ENCODE measurements at places on chromosomes 7 and 10.
A peak's percentile ranks its signal among the peaks of the same experiment; 100 is the strongest.

DNA sequence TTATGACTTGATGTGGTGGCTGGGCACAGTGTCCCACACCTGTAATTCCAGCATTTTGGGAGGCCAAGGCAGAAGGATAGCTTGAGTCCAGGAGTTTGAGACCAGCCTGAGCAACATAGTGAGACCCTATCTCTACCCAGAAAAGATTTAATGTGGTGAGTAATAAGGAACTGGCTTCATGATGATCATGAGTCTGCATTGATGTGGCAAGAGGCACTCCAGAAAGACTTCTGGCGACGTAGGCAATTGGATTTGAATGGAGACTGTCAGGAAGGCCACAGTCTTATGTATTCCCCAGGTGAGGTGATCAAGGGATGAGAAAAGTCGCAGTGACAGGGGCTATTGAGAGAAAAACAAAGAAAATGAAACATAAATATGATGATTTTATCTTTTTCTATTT is 138.0 kb downstream of the CACNB2 start:
- no peak for DNase-seq

- no peak for DNase-seq
Measured at GRCh38 chr7:30662431-30662939, 19.8 kb downstream of the CRHR2 start.

- DNase-seq, result peak; percentile 42
Measured at GRCh38 chr7:23012908-23013714, 819 bp downstream of the HYCC1 start.

DNA sequence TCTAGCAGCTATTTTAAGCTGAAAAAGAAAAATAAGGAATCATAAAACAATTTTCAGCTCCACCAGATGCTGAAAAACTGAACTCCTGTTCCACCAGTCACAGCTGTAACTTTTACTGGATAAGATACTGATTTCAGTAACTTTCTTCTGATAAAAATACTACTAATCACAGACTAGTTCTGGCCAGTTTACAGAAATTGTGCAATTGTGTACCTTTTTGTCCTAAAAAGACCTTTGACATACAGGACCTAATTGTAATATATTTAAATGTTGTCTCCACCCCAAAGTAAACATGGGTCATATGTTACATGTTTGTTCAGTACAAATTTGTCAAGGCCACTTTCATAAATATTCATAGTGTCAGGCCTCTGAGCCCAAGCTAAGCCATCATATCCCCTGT is 27.1 kb upstream of the PIP start:
- no peak for DNase-seq

GRCh38 chr10:118300320-118300719 is 41.8 kb downstream of the FAM204A start:
- no peak for DNase-seq

GRCh38 chr10:49184642-49185111 is 3.5 kb downstream of the TMEM273 start:
- DNase-seq, result no peak

DNA sequence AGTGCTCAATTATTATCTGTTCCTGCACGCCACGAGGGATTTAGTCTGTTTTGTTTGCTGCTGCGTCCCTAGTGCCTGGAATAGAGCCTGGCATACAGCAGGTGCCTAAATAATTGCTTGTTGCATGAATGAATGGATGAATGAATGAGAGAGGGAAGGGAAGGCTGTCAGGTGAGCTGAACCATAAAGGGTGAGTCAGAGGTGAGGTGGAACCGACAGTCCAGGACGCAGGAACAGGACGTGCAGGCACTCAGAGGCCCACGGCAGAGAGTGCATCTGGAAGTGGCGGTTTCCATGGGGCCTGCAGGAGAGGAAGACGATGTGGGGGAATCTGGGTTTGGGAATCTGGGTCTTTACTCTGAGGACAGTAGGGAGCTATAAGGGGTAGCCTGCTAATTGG is 17.7 kb upstream of the PPIF start:
- no peak for DNase-seq

- peak; percentile 48 for DNase-seq
Measured at GRCh38 chr10:70887804-70888800, at the start of gene PCBD1. PCBD1 (minus strand) TSS chr10:70888565; CDS start chr10:70888533, 32 bp downstream.

DNA sequence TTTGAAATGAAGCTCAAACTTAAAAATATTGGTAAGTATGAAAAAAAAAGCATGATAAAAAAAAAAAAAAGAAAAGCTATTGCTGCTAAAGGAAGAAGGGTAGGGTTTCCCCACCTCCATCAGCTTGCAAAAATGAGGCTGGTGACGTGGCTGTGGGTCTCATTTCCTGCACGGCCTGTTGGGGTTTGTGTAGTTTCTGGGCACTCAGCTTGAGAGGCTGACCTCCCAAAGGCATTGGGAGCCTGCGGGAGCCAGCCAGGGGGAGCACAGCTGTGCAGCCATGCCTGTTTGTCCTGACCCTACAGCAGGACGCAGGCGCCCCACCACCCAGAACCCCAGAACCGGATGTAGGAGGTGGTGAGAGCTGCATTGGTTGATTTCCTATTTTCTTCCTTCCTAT is 48.8 kb upstream of the CARD11 start:
- no peak for DNase-seq

GRCh38 chr10:63396133-63396761 is 69.5 kb downstream of the JMJD1C start:
- no peak for DNase-seq

GRCh38 chr7:100504887-100505611 is 21.3 kb downstream of the NYAP1 start:
- DNase-seq, result no peak

DNA sequence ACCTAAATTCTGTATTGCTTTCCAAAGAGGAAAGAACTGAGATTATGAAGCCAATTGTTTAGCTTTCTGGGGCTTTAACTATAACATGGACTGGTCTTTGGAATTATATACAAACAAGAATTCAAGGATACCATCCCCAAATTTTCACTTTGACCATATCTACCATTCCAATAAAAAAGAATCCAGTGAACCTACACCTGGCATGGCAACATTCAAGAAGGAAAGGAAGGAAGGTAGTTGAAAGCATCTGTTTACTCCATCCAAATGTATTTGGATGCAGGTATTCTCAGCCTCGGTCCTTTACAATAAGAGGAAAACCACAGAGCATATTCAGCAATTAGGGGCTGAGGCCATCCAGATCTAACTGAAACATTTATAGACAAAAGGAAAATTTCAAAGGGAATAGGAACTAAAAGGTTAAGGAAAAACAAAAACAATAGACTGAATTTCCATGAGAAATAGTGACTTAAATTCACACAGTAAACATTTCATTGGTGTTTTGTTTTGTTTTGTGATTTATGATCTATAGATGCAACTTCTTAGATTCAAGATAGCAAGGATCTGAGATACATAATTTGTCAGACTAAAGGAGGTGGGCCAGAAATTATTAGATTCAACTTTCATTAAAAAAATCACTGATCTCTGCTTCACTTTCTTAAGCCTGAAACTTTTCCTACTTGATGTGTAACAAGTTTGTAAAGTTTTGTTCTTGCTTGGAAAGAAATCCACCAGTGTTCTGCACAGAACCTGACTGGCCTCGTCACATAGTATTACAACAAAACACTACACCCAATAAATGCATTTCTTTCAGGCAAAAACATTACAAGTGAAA is 12.7 kb downstream of the SKIDA1 start:
- no peak for DNase-seq

GRCh38 chr7:13201628-13202027 is 514.2 kb downstream of the ARL4A start:
- no peak for DNase-seq

DNA sequence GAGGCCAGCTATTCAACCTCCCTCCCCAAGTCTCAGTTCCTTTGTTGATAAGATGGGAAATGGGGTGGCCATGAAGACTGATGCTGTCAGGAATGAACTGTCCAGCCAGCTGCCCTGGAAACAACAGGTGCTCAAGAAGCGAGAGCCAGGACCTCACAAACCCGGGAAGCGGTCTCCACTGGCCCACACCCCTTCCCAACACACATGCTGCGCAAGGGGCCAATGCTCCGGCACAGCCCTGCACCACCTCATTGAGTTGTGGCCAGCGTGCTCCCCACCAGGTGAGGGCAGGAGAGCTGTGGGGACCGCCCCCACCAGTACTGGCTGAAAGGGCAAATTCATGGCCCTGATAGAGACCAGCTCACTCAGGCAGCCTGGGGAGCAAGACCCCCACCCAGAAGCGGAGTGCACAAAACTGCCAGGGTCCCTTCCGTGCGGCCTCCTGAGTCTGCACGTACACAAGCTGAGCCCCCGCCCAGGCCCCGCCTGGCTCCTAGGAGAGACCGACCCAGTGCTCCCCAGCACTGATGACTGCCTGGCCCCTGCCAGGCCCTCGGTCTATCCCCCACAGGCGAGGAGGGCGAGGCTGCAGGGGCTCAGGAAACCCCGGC is 216.6 kb downstream of the MAD1L1 start:
- no peak for DNase-seq

GRCh38 chr7:157211690-157212089 is 73.0 kb downstream of the UBE3C start:
- no peak for DNase-seq

DNA sequence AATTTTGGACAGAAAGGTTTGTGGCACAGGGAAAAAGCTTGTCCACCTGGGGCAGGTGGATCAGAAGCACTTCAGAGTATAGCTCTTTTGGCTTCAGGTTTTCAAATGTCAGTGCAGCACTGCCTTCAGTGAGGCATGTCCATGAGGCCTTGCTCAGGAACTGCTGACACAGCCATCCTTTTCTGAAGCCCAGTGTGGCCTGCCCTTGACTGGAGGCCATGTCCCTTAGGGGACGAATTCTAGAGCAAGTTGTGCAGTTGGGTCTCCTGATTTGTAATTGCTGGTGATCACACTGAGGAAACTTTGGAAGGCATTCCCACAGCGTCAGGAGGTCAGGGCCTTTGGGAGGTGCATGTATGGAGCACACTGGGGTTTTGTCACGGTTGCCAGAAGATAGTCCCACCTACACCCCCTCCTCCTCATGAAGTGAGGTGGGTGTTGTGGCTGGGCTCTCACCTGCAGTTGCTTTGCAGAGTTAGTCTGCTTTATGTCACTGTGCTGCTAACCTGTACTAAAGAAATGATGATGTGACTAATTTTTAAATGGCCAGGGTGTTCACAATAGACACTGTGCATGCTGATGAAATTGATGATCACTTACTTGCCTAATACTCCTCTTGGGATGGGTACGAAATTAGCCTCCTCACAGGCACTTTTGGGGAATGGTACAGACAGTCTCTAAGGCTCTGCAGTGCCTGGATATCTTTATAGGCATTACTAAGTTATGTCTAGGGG is 41.7 kb downstream of the OGDH start:
- DNase-seq, result no peak

- DNase-seq, result no peak
Measured at GRCh38 chr10:10438335-10439100, 579.2 kb upstream of the CELF2 start.

- DNase-seq, result no peak
Measured at GRCh38 chr10:129877773-129878371, 86.2 kb downstream of the EBF3 start.

GRCh38 chr10:52479567-52479966 is 165.5 kb downstream of the DKK1 start:
- DNase-seq, result peak; percentile 69

GRCh38 chr7:43164757-43165156 is 52.3 kb downstream of the HECW1 start:
- DNase-seq, result peak; percentile 90

- DNase-seq, result peak; percentile 41
Measured at GRCh38 chr7:35482231-35482630, 212.7 kb downstream of the HERPUD2 start.

DNA sequence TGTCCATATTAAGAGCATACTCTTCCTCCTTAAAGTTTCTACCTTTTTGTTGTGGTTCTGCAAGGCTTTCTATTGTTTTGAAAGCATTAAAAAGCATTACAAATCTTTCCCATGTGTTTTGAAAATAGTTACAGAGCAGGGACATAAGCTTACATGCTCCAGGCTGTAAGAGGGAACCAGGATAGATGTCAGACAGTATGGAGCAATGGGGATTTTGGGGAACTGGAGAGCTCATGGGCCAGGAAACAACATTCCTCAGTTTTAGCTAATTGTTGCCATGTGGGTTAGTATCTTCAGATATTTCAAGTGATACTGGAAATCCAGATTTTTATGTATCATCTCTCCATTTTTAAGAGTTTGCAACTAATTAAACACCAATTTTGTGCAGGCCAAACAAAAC is 3.5 kb downstream of the MDFIC start:
- DNase-seq, result no peak

- DNase-seq, result peak; percentile 19
Measured at GRCh38 chr10:70549962-70550458, 52.5 kb downstream of the PRF1 start.

- no peak for DNase-seq
Measured at GRCh38 chr10:109880886-109881768, 42.2 kb downstream of the XPNPEP1 start.

- DNase-seq, result no peak
Measured at GRCh38 chr10:132526676-132527075, 10.9 kb upstream of the INPP5A start.

GRCh38 chr7:86773309-86773708 is 129.6 kb downstream of the GRM3 start:
- no peak for DNase-seq

DNA sequence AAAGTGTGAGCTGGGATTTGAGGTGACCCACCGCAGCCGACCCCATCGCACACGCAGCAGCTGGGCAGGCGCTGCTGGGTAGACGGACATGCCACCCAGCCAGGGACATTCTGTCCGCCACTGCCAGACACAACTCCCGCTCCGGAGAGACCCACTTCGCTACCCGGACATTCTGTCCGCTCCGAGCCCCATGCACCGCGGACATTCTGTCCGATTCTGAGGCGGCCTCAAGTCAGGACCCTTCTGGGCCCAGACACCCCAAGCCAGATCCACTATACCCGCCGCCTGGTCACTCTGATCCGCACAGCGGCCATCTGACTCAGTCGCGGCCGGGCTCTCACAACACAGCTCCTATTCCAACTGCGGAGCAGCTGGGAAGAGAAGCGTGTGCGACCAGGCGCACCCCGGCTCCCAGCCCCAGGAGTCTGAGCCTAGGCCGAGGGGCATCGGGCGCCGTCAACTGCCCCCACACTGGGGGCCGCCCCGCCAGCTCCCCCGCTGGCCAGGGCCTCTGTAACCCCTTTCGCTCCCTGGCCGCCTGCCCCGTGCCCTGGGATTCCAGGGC is 763 bp downstream of the PITX3 start:
- DNase-seq, result no peak

GRCh38 chr7:82481499-82482097 is 38.0 kb upstream of the CACNA2D1 start:
- no peak for DNase-seq

DNA sequence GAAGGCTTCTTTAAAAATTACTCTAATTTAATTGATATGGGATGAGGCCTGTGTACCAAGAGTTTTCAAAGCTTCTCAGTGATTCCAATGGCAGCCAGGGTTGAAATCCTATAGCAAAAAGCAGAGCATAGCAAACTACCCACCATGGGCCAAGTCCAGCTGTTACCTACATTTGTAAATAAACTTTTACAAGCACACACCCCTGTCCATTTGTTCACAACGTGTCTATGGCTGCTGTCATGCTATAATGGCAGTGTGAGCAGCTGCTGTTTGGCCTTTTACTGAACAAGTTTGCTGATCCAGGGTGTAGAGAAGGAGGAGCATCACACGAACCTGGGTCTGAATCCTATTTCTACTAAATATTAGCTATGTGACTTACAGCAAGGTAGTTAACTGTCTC is 50.0 kb downstream of the NPY start:
- DNase-seq, result no peak

- no peak for DNase-seq
Measured at GRCh38 chr10:132129431-132129830, 57.3 kb upstream of the DPYSL4 start.
